ENCODE measurements at places on chromosomes 12 and 14.

DNA sequence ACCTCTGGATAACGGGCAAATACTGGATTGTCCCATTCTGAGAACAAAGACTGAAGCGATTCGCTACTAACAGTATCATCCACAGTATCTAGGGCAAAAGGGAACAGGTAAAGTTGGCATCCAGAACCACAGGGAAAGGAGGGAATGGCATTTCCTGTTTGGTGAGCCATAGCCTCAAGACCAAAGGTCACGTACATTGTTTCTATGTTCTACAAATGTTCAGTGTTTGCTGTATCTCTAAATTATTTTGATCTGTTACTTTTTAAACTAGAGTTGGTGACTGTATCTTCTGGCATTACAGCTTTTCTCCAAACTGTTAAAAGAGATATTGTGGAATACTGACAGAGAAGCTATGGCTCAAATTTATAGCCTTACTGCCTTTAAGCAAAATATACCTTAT, 9.7 kb downstream of the MLH3 start:
- DNase-seq: no peak

DNA sequence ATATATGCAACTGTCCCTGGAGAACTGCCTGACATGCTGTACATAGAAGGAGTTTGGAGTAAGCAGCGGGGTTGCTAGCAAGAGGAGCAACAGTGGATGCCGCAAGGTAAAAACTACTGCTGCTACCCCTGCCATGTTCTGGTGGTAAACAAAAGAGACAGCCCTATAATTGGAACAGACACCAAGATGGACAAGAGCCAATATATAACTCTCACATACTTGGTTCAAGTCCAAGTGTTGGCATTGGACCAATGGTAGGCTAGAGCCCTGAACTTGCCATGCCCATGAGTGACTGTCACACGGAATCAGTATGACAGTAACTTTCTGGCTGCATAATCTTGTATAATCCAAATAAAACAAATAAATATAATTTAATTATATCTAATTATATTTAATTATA, 13.7 kb downstream of the ATXN7L3B start:
- DNase-seq: no peak

DNA sequence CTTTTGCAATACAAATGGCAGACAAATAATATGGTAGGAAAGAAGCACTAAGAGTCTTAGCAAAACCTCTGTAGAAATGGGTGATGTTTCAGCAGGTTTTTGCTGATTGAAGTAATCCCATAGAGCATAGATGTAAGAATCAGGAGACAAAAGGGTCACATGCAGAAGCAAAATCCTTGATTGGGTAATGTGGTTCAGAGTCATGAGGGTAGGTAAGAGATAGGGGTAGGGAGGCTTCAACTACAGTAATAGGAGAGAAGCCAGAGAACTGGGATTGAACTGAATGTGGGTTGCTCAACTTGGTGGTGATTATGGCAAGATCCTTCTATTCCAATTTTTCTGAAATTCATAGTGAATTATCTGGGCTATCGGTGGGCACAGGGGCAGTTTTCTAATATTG, 5.0 kb downstream of the PRB3 start:
- no peak for DNase-seq

- peak; percentile 43 for DNase-seq
Measured at GRCh38 chr12:49874142-49874897, 29.4 kb downstream of the FAIM2 start.

GRCh38 chr12:45166056-45166455, 49.8 kb upstream of the ANO6 start:
- no peak for DNase-seq

DNA sequence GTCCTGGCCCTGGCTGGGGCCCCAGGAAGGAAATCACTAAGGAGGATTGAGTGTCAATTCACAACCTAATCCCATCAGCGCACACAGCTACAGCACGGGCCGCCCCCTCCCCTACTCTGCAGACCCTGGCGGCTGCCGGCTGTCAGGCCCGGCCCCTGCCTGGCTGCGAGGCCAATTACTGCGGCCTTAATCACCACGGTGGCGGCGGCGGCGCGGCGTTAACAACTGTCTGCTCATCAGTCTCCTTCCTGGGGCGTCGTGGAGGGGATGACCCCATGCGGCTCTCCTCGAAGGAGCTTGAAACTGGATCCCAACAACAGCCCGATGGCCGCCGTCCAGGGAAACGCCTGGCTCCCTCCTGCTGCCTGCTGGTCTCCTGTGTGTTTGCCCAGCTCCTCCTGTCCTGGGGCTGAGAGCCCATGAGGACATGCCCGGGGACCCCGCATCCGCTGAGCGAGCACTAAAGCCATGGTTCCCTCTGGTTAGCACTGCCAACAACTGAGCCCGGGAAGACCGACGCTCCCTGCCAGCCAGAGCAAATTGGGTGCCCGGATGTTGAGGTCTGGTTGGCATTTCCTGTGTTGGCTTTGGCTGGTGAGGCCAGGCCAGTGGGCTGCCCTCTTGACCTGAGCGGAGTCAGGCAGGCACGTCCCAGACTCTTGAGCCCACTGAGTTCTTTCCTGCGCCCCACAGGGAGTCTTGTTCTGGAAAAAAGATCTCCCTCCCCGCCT, 21.8 kb upstream of the EIF2B2 start:
- peak; percentile 39 for DNase-seq

DNA sequence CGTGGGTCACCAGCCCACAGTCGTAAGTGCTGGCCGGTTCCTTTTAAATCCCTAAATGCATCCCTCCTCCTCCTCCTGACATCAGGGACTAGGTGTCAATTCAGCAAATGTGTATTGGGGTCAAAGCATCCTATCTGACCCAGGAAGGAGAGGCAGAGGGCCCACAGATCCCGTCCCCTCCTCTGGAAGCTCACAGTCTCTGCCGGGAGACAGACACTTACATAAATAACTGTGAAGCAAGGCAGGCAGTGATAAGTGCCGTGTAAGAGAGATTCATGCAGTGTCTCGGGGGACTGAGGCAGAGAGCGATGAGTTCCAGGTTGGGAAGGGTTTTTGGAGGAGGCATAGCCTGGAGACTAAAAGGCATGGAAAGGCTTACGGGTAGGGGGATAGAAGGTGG, 44.1 kb downstream of the HRK start:
- no peak for DNase-seq

DNA sequence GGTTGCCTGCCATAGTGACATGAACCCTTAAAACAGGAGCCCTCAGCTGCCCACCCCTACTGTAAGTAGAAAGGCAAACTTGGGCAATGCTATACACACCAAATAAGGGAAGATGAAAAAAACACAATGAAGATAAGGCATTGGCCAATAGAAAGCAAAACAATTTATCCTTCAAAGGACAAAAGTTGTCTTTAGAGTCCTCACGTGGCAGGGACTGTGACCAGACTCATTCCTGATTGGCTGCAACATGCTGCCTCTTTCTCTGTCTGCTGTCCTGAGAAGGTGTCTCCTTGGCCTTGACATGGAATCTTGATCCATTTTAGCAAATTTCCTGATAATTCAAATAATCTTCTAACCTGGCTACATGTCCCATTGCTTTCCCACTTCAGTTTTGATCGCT, 131.9 kb downstream of the GPR135 start:
- DNase-seq: no peak

- DNase-seq: no peak
Measured at GRCh38 chr12:124508381-124509079, 58.9 kb downstream of the NCOR2 start.

DNA sequence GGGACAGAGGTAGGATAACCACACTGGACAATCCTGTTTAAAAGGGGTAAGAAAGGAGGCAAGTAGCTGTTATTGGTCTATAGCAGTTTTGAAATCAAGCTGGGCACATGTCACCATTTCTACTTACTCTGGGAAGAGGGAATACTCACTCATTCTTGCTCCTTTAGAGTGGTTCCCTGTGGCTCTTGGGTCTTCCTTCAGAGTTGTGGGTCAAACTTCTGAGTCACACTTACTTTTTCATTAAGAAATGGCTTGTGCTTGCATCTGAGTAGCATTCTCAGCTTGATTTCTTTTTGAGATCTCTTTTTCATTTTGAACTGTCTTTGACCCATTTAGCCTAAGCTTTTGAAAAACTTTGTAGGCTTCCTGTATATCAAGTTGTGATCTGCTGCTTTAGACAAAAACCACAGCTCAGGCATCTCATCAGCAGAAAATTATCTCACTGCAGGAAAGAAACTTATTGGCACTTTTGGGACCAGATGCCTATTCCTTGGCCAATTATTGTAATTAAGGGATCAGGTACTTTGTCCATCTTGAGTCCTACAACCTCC, 122.2 kb downstream of the AEBP2 start:
- DNase-seq: no peak

DNA sequence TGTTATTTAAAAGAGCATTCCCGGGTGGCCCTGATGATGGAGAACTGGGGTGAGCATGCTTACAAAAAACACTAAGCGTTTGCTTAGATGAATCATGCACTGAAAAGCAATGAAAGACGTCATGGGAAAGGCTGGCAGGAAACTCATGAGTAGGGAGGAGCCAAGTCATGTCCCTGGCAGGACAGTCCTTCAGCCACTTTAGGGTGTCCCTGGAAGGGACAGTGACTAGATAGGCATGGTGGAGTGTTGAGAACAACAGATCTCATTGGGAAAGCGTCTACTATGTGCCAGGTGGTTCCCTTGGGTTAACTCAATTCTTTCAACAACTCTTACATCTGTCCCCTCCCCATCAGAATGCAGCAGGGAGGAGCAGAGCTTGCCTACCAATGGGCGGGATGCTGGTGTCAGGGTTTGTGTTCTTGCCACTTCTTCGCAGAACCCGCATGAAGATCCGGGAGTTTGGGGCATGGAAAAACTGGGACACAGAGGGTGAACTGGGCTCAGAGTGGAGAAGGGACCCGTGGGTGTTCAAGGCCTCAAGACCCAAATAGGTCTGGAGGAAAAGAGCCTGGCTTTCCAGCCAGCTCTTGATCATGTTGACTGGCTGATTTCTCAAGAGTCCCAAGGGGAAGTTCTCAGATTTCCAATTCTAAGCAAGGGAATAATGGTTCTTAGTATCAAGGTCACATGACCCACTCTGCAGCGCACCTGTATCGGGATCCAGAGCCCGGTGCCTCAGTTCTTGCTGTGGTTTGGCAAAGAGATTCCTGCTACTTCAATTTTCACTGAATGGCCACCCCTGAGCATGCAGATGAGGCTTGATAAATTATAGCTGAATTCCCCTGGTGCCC, 653.9 kb upstream of the TBX3 start:
- DNase-seq: peak; percentile 95

DNA sequence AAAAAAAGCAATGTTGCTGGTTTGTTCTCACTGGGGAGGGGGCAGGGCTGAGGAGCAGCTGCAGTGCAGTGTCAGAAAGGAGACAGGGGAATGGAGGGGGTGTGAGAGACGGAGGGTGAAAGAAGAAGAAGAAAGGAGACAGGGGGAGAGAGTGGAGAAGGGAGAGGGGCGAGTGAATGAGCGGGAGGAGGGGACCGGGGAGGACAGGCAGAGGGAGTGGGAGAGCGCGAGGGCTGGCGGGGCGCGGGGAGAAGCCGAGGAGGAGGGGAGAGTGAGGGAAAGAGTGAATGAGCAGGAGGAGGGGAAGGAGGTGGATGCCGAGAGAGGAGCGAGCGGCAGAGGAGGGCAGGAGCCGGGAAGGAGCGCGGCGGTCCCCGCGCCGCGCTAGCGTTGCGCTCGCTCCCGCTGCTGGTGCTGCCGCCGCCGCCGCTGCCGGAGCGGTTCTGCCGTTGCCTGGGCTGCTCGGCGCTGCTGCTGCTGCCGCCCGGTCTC, at the start of gene NOVA1:
Gene NOVA1, minus strand, starts transcription at position 445 of the 492 bp plus-strand sequence. CDS start 597 bp downstream, outside the sequence.
- DNase-seq: peak; percentile 21

DNA sequence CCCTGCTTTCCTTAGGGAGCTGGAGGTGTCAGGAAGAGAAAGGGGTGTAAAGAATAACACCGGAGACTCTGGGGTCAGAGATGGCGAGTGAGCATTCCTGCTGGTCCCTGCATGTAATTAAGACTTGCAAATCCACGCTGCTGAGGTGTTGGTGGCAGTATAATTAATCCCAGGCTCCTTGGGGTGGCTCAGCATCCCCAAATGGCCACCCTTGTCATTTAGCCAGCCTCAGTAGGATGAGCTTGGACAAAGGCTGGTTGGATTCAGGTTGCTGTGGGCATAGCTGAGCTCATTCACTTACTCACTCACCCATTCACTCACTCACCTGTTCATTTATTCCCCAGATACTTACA, 174.4 kb upstream of the RPH3A start:
- no peak for DNase-seq

DNA sequence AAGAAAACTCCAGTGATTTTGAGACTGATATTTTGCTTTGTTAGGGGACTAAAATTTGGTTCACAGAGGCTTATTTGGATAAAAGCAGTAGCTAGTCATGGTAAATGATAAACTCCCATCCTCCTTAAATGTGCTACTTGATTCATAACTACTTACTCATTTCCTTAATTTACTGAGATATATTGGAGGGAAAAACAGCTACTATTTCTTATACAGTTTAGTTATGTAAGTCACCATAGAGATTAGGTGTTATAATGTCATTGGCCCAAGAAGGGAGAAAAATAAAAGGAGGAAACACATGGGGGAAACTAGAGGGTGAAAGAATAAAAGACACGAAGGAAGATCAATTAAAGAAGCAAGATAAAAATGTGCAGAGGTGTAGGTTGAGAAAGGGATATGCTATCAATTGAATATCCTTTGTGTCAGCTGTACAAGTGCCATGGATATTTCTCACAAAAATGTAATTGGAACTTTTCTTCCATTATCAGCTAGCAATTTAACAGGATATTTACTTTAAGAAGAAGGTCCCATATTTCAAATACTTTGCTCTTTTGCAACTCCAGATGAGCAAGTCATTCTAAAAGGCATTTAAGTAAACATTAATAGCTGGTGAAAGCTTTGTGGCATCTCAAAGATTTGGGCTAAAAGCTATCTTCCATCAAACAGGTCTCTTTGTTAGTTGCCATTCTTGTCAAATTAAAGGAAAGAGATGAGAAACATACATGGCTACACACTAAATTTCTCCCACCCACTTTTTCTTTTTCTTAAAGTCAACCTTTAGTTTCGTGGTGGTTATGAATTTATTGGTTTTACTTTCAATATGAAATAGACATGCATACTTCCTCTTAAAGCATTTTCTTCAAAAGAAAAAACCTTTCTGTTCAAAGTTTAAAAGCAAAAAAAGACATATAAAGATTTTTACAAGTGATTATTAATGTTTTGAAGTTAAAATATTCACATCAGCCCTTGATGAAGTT, 439.5 kb downstream of the CCER1 start:
- no peak for DNase-seq

DNA sequence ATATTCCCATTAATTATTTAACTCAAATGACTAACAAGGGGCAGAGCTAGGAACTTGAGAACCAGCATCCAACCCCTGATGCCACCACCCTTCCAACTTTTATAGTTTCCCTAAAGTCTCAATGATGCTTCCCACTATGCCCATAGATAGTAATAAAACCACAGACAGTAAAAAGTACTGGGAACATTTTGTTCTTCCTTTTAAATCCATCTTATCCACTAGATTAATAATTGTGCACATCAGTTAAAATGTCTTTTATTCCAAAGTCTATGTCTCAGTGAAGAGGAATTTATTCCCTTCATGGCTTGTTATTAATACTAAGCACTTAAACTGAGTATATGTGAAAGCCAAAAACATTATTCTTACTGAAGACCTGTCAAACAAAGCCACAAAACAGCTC, 45.8 kb downstream of the SINHCAF start:
- DNase-seq: no peak

DNA sequence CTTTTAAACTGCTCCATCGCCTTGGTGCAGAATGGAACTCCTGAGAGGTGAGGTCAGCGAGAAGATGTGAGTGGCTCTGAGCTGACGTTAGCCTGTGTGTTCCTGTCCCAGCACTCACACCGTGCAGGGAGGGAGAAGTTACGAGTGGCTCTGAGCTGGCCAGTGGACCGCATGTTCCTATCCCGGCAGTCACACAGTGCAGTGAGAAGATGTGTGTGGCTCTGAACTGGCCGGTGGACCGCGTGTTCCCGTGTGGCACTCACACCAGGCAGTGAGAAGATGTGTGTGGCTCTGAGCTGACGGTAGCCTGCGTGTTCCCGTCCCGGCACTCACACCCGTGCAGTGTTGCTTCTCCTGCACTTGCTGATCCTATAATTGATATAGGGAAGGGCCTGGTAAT, 59.9 kb downstream of the VCPKMT start:
- DNase-seq: no peak

Data from H4 (cell line).